ENCODE measurements at places on chromosomes 1 and 21.

DNA sequence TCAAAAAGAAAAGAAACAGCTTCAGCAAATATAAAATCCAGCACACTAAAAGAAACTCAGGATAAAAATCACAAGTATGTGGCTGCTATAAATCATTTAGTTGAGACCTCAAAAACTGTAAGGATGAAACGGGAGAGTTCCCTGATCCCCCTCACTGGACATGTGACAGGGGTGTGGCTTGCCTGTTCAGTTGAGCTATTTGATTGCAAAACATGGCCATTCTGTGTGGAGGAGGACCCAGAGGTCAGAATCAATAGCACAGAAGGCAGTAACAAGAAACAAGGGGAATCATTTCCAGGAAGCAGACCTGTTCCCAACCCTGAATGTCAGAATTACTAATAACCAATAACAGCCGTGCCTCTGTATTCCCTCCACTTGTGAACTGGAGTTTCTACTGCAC lies 27.9 kb downstream of the RBM11 start:
- H3K36me3 ChIP-seq = no peaks in the 10 kb centered on the region
- H3K4me3 ChIP-seq = no peak overlapping the region

DNA sequence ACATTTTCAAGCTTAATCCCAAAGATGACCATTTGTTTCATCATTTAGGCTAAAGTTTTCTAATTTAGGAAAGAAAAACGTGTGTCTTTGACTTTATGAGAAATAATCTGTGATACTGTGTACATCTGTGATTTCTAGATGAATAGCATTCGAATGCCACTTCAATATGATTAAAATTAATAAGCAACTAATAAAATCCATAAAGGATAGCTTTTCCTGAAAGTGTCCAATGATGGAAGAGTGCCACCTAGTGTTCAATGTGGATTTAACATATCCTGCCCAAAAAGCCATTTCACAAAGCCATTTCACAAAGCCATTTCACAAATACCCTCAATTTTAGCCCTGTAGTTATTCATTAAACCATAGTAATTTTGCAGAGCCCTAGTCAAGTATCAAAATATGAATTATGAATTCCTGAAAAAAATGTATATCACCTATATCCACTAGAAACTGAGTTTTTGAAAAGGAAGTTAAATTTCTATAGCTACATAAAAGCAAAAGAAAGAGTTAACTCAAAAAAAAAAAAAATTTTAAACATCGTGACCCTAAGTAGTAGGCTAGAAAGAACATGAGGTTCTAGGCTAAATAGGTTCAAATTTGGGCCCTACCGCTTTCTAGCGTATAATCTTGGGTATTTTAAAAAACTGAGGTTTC lies 19.1 kb downstream of the NME7 start:
- H3K27ac ChIP-seq = no peak overlapping the region
- H3K27me3 ChIP-seq = no peaks in the 10 kb centered on the region
- H3K4me1 ChIP-seq = no peaks in the 10 kb centered on the region
- peak; percentile 42 for DNase-seq

GRCh38 chr1:154493276-154493675 lies 8.7 kb upstream of the TDRD10 start:
- peaks cover 6% of the 10 kb centered on the region for H3K27me3 ChIP-seq
- peak; percentile 65 for DNase-seq
- peaks cover 46% of the 10 kb centered on the region for H3K4me1 ChIP-seq

GRCh38 chr21:22211943-22212342 lies 1213.7 kb downstream of the NCAM2 start:
- no peaks in the 10 kb centered on the region for H3K27me3 ChIP-seq
- H3K4me1 ChIP-seq = no peaks in the 10 kb centered on the region
- no peaks in the 10 kb centered on the region for H3K36me3 ChIP-seq
- no peak overlapping the region for H3K27ac ChIP-seq
- no peak overlapping the region for H3K4me3 ChIP-seq

DNA sequence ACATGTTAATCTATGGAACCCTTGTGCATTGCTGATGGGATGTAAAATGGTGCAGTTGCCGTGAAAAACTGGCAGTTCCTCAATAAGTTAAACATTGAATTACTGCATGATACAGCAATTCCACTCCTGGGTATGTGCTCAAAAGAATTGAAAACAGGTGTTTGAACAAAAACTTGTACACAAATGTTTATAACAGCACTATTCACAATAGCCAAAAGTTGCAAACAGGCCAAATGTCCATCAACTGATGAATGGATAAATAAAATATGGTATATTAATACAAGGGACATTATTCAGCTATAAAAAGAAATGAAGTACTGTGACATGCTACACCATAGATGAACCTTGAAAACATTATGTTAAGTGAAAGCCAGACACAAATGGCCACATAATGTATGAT lies 17.7 kb upstream of the SRSF10 start:
- no peak for DNase-seq
- H3K27ac ChIP-seq = no peak overlapping the region
- peaks cover 4% of the 10 kb centered on the region for H3K4me1 ChIP-seq
- H3K36me3 ChIP-seq = no peaks in the 10 kb centered on the region
- H3K27me3 ChIP-seq = no peaks in the 10 kb centered on the region

GRCh38 chr1:211892577-211892976 lies 62.0 kb upstream of the LPGAT1 start:
- no peak overlapping the region for H3K27ac ChIP-seq
- H3K4me3 ChIP-seq = no peak overlapping the region
- DNase-seq = no peak
- H3K4me1 ChIP-seq = no peaks in the 10 kb centered on the region

DNA sequence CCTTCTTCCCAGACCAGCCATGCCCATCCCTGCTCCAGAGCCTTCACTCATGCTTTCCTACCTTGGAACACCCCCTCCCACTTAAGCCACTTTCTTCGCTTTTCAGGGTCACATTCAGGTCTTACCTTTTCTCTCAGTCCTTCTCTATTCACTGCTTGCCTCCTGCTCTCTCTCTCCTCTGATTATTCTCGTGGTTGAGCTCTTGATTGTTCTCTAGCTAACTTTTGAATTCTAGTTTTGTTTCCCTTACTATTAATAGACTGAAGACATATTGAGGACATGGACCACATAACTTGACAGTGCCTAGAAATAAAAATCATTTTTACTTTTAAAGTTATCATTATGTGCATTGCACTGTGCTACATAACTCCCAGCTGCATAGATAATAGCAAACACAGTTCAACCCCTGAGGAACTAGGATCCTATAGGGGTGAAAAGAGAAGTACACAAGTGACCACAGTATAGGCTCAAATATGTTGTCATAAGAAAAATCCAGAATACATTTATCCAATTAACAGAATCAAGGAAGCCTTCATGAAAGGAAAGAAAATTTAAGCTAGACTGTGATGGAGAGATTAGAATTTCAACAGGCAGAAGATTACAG lies 21.5 kb downstream of the INSL5 start:
- no peaks in the 10 kb centered on the region for H3K4me1 ChIP-seq
- no peaks in the 10 kb centered on the region for H3K36me3 ChIP-seq
- H3K27ac ChIP-seq = no peak overlapping the region
- H3K4me3 ChIP-seq = no peak overlapping the region

- H3K4me1 ChIP-seq = peaks cover 12% of the 10 kb centered on the region
- H3K27me3 ChIP-seq = no peaks in the 10 kb centered on the region
- H3K27ac ChIP-seq = no peak overlapping the region
- no peak overlapping the region for H3K4me3 ChIP-seq
- no peak for DNase-seq
- H3K36me3 ChIP-seq = no peaks in the 10 kb centered on the region
Observed at GRCh38 chr1:15427280-15427666, 11.0 kb upstream of the CTRC start.
